Hematopoietic multipotent progenitor cell treated with erythropoietin and hydrocortisone succinate and interleukin-3 and kit ligand, for 17 days (in vitro differentiated cells): ENCODE measurements at places on chromosomes 12 and 14.

DNA sequence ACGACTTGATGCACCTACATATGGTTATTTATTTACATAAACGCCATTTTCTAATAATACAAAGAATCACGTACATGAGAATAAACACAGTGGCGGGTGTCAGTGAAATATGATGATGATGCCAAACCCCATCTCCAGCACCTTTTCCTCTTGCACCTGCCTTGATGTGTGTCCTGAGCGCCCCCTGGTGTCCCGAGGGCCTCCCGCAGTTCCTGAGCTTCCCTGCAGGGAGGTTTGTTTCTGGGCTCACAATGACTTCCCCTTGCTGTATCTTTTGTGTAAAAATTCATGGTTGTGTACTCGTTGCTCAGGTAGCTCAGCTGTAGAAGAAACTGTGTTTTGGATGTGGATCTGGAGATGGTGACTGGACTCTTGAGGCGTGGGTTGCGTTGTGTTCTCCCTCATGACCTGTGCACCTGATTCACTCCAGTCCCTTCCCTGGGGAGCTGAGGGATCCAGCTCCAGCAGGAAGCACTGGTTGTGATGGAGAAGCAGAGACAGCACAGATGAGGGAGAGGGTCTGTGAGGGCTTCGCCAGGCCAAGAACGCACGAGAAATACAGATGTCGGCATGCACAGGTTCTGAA lies 1037.8 kb downstream of the TMEM121 start:
- DNase-seq = peak; percentile 68

DNA sequence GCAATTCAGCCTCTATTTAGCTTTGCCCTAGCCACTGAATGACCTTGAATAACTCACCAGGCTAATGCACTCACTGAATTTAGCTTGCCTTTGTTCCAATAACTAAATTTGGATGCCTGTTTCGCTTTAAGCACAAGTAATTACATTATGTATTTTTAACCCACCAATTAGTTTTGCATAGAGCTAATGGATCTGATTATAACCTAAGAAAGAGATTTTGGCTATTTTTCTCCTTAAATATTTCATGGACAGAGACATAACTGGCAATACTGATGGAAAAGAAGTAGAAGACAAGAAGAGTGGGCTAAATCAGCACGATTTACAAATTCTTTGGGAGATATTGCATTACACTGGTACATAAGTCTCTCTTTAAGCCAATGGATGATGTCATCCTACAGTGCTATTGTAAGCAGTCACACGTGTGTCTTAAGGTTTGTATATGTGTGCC lies 85.7 kb downstream of the AKAP6 start:
- no peak for DNase-seq

DNA sequence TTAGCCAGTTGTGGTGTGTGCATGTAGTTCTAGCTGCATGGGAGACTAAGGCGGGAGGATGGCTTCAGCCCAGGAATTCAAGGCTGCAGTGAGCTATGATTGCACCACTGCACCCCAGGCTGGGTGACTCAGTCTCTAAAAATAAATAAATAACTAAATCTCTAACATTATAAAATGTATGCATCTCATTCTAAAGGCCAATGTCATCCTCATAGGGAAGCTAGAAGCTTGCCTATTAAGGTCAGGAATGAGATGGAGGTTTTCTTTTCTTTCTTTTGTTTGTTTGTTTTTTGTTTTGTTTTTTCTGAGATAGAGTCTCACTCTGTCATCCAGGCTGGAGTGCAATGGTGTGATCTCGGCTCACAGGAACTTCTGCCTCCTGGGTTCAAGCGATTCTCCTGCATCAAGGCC lies 48.8 kb upstream of the PAPLN start:
- no peak for DNase-seq

- peak; percentile 44 for DNase-seq
Measured at GRCh38 chr12:4107436-4107878, 166.1 kb upstream of the CCND2 start.

- DNase-seq = no peak
Measured at GRCh38 chr12:44611538-44611937, 264.6 kb downstream of the NELL2 start.

- DNase-seq = no peak
Measured at GRCh38 chr12:4112734-4113325, 160.7 kb upstream of the CCND2 start.

- no peak for DNase-seq
Measured at GRCh38 chr12:68056300-68056699, 67.1 kb downstream of the IFNG-AS1 start.

GRCh38 chr12:112443916-112444315 lies 25.2 kb downstream of the PTPN11 start:
- DNase-seq = no peak

DNA sequence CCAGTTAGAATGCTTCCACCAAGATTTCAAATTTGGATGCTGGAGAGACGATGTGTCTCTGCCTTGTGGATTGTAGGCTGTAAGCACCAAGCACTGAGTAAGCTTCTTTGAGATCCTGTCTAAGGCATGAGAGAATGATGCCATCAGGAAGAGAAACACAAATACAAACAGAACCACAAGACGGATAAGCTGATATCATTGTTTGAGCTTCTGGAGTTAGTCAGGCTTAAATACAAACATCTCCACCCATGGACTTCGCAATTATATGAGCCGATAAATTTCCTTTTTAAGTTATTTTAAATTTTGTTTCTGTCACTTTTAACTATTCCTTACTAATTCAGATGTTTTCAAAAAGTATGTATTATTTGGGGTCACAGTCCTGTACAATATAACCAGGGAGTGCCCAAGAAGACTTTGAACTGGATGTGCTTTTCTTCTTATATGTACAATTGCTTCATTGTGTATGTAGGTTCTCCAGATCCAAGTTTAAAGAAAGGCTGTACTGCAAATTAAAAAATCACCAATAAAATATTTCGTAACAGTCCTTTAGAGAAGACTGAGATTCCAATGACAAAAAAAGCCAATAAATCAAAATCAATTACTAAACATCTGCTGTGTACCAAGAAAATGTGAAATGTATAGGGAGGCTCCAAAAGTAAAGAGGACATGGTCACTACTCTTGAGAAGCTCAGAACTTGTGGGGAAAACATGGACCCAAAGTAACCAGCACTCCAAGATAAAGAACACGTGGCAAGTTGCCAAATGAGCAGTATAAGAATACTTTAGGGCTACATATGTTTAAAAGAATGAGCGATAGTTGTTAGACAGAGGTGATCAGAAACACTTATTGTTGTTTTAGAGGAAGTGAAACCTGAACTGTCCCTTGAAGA lies 274.1 kb downstream of the ADAMTS20 start:
- DNase-seq = no peak

GRCh38 chr12:127539226-127539858 lies 727.6 kb upstream of the TMEM132C start:
- no peak for DNase-seq
